Stimulated activated CD8-positive, alpha-beta memory T cell treated with anti-CD3 and anti-CD28 coated beads, Interleukin-4, amount 100 ng/mL, for 1 hour (primary cell): ENCODE measurements at places on chromosomes 13 and 19.

DNA sequence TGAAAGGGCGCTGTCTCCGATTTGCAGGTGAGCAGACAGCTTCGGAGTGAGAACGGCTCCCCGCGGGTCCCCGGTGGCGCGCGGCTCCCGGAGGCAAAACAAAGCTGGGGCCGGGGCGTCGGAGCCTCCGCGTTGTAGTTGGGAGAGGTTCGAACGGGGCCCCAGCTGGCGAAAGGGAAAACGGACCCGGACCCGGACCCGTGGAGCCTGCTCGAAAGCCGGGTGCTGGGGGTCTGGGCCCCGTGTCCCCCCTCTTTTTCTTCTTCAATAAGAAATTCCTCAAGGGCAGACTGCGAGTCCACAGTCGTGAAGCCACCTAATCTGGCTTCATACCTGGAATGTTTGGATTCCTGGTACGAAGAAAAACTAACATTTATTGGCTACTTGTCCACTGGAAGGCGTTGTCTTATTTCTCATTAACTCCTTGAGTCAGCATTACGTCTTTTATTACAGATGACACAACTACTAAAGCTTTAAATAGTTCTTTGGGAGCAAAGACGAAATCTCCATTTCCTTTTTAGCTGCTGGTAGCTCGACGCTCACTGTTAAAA is 632 bp upstream of the MTIF3 start:
- no peak for DNase-seq

DNA sequence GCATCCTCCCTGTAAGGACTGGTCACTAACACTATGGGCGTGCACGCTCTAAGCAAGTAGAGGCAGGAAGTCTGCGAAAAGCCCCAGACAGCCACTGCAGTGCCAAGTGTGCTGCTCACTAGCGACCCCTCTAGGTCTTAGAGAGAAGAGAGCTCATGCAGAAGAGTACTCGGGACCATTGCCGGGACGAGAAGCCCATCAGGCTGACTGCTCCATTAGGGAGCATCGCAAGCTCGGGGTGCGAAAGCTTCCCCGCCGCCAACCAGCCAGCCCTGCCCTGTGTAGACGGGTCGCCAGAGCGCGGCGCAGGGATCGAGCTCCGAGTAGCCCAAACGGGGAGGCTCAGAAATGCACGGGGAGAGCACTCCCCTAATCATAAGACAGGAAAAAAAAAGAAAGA is 16.6 kb downstream of the POU4F1 start:
- DNase-seq: no peak

DNA sequence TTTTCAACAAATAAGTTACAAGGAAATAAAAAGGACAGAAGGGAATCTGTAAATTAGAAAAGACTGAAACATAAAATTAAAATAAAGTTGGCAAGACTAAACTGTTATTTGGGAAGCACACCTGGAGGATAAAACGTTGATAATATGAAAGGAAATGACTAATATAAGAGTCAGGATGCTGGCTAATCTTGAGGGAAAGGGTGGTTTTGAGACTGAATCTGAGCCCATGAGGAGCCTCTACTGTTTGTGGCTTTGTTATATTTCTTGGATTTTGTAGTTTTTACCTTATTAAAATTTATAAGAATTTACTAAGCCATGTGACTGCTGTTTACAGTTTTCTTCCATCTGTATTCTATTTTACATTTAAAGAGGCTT is 718.0 kb upstream of the SPRY2 start:
- DNase-seq: no peak

DNA sequence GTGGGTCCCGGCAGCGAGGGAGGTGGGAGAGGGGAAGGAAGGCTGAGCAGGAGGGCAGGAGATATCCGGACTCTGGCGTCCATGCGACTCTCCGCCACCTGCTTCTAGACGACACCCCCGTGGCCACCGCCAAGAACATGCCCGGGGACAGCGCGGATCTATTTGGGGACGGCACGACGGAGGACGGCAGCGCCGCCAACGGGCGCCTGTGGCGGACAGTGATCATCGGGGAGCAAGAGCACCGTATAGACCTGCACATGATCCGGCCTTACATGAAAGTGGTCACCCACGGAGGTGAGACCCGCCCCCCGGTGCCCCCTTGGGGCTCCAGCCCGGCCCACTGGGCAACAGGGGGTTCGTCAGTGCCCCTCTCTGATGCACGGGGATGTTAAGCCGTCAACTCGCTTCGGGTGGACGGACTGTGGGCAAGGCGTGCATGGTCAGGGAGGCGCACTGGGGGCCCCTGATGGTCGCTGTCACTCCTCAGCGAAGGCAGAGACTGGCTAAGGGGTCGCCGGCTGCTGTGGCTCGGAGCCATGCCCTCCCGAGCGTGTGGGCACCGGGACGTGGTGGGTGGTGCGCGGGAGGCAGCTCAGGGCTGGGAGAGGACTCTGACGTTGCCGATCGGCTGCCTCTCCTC is 25.1 kb upstream of the NMRK2 start:
- no peak for DNase-seq

GRCh38 chr19:49927526-49928264 is 1.3 kb upstream of the ATF5 start:
- no peak for DNase-seq

- DNase-seq: no peak
These were observed 68.0 kb upstream of the SLITRK1 start for GRCh38 chr13:83950293-83950692.

DNA sequence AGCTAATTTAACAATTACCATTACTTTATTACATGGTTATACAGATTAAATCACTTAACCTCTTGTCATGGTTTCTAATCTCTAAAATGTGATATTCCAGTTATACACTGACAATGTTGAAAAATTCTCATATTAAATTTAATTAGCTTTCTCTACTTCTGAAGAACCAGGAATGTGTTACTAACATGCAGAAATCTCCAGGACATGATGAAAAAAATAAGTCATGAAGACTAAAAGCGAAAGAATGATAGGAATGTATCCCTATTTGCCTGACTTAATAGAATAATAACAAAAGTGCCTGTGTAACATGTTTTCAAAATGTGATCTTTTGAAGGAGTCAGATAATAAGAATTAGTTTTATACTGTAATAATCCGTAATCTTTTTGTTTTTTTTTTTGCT is 2823.7 kb upstream of the PCDH20 start:
- no peak for DNase-seq

DNA sequence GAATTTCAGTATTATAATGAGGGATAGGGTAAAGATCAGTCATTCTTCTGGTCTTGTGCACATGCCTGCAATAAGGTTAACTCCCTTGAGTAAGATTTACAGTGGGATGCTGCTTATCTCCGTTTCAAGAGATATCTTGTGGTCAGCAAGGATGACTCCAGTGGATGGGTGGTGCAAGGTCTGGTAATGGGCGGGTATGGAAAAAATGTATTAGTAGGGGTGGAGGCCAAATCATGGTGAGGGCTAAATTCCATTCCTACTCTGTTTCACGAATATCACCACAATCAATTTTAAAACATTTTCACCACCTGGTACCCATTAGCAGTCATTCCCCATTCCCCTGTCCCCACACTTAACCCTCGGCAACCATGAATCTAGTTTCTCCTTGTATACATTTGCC is 40.6 kb downstream of the CCDC122 start:
- DNase-seq: no peak

- DNase-seq: no peak
These were observed 2.8 kb downstream of the IQCN start for GRCh38 chr19:18271433-18271841.

DNA sequence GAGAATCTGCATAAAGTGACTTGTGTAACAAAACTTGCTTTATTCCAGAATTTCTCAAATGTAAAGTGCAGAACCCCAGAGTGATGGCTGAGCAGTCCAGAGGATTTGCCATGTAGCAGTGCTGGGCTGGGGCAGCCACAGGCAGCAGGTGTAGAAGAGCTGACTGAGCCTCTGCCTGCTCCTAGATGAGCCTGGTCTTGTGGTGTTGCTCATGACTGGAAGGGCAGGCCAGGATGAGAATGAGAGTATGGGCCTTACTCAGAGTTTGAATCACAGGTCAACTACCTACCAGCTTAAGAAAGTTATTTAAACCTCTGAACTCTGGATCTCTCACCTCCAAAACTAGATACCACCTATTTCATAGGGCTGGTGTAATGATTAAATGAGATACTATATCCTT is 2.9 kb upstream of the C13orf42 start:
- DNase-seq: no peak

DNA sequence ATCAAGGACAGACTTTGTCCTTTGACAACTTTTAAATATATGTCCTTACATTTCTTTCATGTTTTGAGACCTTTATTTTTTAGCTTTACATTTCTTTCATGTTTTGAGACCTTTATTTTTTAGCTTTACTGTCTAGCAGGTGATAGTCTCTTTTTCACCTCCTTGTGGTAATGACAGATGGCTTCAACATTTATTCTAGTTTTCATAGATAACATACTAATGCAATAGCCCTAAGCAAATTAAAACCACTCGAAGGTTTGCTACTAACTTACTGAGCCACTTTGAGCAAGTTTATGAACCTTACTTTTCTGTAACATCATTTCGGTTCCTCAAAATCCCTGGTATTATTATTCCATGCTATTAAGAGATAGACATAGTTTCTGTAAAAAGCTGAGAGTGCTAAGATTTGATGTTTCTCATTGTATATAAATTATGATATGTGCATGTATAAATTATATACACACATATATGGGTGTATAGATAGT is 4.5 kb downstream of the DACH1 start:
- DNase-seq: no peak

DNA sequence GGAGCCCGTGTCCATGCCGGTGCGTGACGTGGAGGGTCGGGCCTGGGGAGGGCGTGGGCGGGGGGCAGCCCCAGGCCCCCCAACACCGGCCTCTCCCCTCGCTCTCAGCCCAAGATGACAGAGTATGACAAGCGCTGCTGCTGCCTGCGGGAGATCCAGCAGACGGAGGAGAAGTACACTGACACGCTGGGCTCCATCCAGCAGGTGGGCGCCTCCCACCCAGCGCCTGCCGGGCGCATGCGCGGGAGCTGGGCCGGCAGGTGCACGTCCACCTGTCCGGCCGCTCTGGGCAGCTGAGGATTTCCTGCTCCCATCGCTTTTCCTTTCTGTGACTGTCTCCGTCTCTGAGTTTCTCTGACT is 49.8 kb downstream of the VAV1 start:
- no peak for DNase-seq

GRCh38 chr13:76812206-76812897 is 73.9 kb downstream of the KCTD12 start:
- DNase-seq: no peak

DNA sequence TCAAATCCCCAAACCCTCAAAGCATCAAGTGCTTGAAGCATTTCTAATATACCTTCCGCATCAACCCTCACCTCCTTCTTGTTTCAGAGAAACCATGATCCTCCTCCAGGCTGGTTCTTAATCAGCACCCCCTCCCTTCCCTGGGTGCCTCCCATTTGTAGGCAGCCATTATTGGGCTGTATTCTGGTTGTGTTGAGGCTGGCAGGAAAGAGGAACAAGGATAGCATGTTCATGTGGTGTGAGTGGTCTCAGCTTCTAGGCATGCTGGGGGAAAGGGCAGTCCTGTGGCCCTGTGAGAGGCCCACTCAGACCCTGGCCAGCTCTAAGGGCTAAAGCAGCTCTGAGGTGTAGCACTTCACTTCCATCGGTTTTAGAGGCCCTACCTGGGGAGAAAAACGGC is 18.9 kb upstream of the TRIM13 start:
- DNase-seq: no peak

GRCh38 chr19:39870171-39870971 is 24.2 kb upstream of the FBL start:
- no peak for DNase-seq

GRCh38 chr13:28022848-28023518 is 34.5 kb upstream of the URAD start:
- DNase-seq: no peak

- no peak for DNase-seq
These were observed 199.7 kb downstream of the KATNAL1 start for GRCh38 chr13:30107521-30108136.

DNA sequence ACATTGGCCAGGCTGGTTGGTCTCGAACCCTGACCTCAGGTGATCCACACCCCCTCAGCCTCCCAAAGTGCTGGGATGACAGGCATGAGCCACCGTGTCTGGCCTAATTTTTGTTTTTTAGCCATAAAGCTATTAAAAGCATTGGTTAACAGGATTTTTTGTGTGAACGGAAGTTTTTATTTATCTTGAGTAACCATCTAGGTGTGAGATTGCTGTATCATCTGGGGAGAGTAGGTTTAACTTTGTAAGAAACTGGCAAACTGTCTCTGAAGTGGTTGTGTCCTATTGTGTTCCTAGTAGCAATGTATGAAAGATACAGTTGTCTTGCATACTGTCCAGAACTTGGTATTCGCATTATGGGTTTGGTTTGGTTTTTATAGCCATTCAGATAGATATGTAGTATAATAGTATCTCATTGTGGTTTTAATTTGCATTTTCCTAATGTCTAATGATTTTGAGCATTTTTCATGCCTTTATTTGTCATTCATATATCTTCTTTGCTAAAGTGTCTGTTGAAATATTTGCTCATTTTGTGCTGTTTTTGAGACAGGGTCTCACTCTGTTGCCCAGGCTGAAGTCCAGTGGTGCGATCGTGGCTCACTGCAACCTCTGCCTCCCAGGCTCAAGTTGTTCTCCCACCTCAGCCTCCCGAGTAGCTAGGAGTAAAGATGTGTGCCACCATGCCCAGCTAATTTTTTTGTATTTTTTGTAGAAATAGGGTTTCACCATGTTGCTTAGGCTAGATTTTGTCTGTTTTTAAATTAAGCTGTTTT is 13.5 kb upstream of the PLEKHF1 start:
- DNase-seq: no peak

DNA sequence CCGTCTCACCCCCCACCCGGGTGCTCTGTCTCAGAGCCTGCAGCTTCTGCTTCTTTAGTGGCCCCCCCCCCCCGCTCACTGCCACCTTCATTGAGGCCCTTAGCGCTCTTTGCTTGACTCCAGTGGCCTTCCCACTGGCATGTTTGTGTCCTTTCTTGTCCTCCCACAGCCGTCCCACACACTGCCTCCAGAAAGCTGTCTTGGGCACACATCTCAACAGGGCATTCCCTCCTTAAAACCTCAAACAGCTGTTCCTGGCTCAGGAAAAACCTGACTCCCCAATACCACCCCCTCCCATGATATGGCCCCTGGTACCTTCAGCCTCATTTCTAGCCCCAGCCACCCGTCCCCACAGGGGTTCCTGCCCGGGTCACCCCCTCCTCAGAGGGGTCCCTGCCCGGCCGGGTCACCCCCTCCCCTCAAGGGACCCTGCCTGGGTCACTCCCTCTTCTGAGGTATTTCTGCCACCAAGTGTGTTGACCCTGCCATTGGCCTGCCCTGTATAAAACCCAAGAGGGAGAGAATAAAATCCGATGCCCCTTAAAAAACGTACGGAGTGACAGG is 8.9 kb downstream of the B3GLCT start:
- no peak for DNase-seq
